Left lung (tissue), 14 donors: ENCODE measurements at places on chromosomes 4 and X. TPM values are rescaled to one million over a fixed set of nuclear protein-coding genes. Genes with fewer than 3 reads are reported as not detected.

USP38 gene
- 20.6 TPM for polyA plus RNA-seq

CLDN2 gene
- 62.4 TPM for polyA plus RNA-seq

TMSB15C gene
- 28.6 TPM for polyA plus RNA-seq

ALB gene
- 4.1 TPM for polyA plus RNA-seq

SMIM10 gene
- 7.0 TPM for polyA plus RNA-seq

CLCN4 gene
- 4.4 TPM for polyA plus RNA-seq

PARM1 gene
- 41.9 TPM for polyA plus RNA-seq

RPA4 gene
- 0.21 TPM for polyA plus RNA-seq

CYLC1 gene
- not detected for polyA plus RNA-seq

GRIPAP1 gene
- 56.5 TPM for polyA plus RNA-seq

EIF1AX gene
- 89.3 TPM for polyA plus RNA-seq

CLDN34 gene
- 0.28 TPM for polyA plus RNA-seq

SHROOM3 gene
- polyA plus RNA-seq = 19.8 TPM

CYP4V2 gene
- 14.9 TPM for polyA plus RNA-seq

HMX1 gene
- not detected for polyA plus RNA-seq

- peak; percentile 64 for DNase-seq
Measured at GRCh38 chrX:39688576-39689375, 409.0 kb downstream of the BCOR start.

- no peak for DNase-seq
Measured at GRCh38 chrX:63436865-63437264, 85.7 kb upstream of the SPIN4 start.

DNA sequence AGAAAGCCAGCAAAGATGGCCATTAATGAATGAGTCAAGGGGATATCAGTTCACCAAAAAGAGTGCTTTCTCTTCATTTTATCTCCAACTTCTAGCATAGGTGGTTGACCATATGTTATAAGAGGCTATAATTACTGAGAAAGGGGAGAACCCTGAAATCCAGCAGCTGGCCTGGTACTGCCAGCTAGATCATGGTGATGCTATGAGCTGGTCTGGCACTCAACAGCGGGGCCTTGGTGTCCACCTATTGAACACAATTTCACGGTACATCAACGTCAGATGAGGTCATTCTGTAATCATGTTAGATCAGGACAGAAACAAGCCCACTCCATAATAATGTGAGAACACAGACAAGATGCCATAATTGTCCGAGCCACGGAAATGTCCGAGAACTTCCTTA, 1644.8 kb upstream of the PCDH7 start:
- no peak for DNase-seq

- no peak for DNase-seq
Measured at GRCh38 chrX:10118530-10118929, 38.2 kb upstream of the CLCN4 start.

GRCh38 chrX:34437586-34437985, 219.5 kb downstream of the TMEM47 start:
- peak; percentile 40 for DNase-seq

- DNase-seq = peak; percentile 84
Measured at GRCh38 chr4:155405059-155405458, 28.3 kb upstream of the MAP9 start.

GRCh38 chrX:11792461-11793421, 34.7 kb downstream of the MSL3 start:
- DNase-seq = no peak

GRCh38 chrX:108122748-108123147, 31.2 kb downstream of the ATG4A start:
- DNase-seq = peak; percentile 6

- DNase-seq = no peak
Measured at GRCh38 chrX:28321286-28321685, 266.0 kb upstream of the IL1RAPL1 start.

- DNase-seq = no peak
Measured at GRCh38 chr4:188414441-188414840, 275.2 kb downstream of the TRIML1 start.

- DNase-seq = no peak
Measured at GRCh38 chrX:111608724-111609123, 72.2 kb upstream of the ALG13 start.

DNA sequence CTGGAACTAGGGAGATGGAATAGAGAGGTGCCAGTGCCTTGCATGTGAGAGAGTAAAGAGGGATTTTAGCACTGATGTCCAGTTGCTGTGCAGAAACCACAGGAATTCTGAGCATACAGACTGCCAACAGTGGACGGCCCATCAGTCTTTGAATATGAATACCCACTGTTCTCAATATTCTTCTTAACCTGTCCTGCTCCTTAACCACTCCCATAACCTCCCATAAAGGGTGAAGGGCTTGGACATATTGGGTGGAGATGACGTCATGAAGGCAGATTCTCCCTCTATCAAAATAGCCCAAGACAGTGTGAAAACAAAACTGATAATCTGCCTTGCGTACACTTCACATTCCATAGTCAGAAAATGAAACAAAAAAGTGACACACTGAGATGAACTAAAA, 1313.7 kb upstream of the PABPC4L start:
- no peak for DNase-seq

DNA sequence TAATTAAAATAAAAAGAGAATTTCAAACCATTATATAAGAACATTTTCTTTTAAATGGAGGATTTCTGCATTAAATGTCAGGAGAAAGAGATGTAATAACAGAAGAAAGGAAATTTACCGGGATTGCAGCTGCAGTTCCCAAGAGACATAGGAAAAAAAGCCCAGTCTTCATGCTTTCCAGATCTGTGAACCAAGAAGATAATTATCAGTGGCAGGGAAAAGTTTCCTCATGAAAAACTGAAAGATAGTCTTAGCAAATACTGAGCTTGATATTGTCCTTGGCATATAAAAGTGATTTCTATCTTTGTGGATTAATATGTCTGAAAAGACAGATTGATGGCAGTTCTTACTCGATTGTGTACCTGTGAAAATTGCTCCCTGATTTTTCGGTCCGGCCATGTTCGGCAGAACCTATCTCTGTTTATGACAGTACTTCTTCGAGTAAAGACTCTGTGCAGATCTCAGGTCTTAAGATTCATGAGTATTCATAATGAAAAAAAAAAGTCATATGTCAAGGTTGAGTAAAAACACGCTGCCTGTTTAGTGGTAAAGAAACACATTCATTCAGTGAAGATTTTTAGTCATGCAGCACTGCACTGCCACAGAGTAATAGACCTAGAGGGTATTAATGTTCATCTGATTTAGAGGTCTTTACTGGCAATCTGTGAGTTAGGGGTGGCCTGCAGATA, 29.6 kb downstream of the SPARCL1 start:
- no peak for DNase-seq

DNA sequence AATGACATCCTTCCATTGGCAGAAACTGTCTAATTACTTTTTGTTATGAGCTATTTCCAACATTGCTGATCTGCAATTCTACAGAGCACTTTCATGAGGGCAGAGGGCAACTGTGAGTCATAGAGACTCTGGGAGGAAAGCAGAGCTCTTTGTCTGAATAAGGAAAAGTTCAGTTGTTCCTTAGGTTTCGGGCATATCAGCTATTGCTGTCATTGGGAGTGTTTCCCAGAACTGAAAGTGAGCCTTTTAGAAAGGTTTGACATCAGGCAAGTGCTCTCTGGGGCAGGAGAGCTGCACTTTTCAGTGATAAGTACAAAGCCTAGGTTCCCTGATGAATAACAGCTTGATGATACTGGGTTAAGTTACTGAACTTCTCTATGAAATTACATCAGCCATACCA, 119.2 kb upstream of the EDNRA start:
- no peak for DNase-seq

DNA sequence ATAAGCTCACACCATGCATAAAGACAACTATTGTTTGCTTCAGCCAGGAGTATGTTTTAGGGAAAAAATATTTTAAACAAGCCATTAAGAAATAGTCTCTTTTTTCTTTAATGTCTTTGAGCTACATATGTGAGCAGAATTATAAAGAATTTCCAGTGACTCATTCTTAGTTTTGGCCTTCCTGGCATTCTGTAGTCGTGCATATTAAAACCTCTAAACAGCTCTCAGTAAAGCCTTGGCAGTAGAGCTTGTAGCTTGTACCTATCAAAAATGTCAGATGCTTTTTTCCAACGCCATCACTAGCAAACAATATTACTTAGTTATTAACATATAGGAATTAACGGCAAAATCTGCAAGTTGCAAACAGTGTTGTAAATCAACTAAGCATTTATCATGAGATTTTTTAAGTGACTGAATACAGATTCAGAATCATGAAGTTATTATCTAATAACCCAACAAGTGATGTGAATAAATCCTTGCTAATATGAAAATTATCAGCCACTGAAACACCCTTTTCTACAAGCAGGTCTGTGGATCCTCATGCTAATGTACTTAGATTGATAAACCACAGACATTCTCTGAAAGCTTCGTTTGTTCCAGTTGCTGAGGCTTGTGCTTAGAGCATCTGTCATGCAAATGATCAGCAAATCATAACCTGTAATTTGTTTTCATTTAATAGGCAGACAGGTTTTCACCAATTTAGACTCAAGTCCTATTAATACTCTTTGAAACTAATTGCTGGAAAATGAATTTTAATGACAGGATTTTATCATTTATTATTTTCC, 412.0 kb upstream of the ATOH1 start:
- no peak for DNase-seq

DNA sequence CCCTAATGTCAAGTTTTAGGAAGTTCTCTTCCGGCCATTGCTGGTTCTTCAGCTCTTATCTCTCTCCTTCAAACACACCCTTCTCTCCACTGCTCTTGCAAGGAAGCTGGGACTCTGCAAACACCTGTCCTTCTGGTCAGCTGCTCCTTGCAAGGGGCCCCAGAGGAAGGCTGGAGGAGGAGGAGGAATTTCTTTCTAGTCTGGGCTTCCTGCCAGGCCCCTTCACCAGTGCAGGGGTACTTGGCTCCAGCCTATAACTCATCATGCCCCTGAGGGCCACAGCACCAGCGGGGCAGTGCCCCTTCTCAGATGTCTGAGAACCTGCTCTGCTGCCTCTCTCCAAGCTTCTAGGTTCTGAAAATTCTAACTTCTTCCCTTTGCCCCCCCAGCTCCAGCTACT, 46.7 kb downstream of the REELD1 start:
- no peak for DNase-seq

- DNase-seq = no peak
Measured at GRCh38 chr4:176549161-176549865, 229.5 kb downstream of the SPCS3 start.

GRCh38 chr4:152106113-152106763, 345.4 kb upstream of the GATB start:
- peak; percentile 87 for DNase-seq

GRCh38 chrX:45847961-45848360, 647.3 kb upstream of the DIPK2B start:
- no peak for DNase-seq

DNA sequence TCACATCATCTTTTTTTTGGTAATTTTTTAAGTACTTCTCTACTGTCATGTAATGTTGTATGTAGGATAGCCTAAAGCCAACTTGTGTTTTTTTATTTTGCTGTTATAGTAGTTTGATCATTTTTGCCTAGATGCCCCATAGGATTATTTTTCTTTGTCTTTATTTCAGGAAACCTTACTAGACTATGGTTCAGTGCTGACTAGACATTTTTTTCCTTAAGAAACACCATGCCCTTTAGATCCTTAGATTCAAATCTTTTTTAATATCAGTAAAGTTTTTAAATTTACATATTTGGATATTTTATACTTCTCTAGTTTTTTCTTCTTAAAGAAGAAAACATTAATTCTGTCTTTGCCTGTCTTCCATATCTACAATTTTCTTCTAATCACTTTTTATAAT, 221.3 kb downstream of the IDS start:
- no peak for DNase-seq

DNA sequence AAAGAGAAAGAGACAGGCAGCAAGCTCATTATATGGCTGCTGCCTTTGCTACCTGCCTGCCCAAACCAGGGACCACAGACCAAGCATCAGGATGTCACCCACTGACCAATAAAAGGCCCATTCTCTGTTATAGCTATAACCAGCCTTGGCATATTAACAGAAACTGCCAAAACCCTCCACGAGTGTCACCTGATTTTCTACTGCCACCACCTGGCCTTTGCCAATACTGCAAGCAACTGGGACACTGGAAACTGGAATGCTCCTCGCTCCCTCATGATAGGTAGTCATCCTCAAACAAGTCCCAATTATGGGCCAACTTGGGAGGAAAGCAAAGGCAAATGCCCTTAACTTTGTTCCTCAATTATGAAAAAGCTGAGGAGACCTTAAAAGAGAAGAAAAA, 76.0 kb downstream of the SPIN4 start:
- no peak for DNase-seq

DNA sequence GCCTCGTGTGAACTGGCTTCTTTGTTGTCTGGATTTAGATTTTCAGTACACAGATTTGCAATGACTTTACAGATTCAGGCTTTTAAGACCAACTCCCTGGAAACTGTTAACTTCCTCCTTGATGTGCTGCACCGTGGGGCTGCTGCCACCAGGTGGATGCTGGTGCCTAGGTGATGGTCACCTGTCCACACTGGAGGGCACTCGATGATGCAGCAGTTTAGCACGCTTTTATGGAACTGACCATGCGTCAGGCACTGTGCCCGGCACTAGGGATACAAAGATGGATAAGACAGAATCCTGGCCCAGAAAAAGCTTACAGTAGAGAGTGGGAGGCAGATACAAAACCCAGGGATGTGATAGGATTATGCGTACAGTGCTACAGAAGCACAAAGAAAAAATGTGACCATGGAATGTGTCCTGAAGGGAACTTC, 180.7 kb downstream of the CEP135 start:
- no peak for DNase-seq

DNA sequence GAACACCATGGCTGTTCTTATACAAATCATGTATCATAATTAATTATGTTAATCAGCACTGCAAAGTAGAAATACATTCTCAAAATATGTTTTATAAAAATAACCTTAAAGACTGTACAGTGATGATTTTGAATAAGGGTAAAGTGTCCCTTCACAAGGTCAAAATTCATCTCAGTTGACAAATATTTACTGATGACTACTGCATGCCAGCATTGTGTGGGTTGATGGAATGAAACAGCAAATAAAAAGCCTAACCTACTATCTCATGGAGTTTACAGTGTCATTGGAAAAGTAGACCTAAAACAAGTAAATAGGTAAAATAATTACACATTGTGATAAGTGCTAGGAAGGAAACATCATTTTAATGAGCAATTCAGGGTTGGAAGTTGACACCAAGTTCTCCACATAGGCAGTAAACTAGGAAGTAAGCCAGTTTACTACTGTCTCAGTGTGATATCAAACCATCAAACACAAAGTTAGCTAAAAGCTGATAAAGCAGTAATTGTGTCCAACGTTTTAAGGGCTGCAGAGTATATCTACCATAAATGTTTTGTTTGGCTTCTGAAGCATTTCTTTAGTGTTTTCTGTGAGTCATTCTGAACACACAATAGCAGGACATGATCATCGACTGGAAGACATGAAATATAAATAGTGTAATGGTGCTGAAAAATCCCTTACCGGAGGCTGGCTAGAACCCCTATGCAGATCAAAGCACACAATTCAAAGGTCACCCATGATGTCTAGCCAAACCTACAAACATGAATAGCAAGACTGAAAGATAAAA, 221.8 kb downstream of the DACH2 start:
- no peak for DNase-seq

- DNase-seq = no peak
Measured at GRCh38 chr4:6008092-6008551, 10.1 kb downstream of the C4orf50 start.
